ENCODE measurements at places on chromosomes 2 and 18.

DNA sequence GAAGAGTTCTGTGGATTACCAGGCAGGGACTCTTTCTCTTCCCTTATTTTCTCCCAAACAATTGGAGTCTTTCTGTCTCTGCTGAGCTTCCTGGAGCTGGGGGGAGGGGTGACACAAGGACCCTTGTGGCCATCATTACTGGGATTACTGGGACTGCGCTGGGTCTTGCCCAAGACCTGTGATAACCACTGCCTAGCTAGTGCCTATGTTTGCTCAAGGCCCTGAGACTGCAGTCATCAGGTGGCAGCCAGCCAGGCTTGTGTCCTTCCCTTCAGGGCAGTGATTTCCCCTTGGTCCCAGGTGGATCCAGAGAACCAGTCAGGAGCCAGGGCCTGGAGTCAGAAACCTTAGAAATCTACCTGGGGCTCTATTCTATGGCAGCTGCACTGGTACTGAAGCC, 355.6 kb downstream of the PARD3B start:
- no peak for DNase-seq

- DNase-seq: peak; percentile 76
Observed at GRCh38 chr2:48508461-48509124, 21.4 kb upstream of the STON1 start.

- no peak for DNase-seq
Observed at GRCh38 chr18:46291149-46291548, 187.0 kb downstream of the HAUS1 start.

DNA sequence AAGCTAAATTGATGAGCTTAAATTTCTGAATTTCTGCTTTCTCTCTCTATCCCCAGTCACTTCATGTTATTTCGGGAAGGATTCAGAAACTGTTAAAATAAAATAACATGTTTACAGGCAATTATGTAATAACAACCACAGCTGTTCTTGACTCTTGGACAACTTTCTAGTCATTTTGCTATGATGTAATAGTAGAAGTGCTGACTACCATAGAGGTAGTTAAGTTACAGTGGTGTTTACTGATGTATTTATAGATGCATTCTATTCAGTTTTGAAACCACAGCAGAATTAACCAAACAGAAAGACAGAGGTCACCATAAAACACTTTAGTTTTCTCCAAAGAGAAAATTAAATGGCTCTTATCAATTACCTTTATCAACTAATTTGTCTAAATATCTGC, 1292.0 kb upstream of the CHAC2 start:
- DNase-seq: no peak

DNA sequence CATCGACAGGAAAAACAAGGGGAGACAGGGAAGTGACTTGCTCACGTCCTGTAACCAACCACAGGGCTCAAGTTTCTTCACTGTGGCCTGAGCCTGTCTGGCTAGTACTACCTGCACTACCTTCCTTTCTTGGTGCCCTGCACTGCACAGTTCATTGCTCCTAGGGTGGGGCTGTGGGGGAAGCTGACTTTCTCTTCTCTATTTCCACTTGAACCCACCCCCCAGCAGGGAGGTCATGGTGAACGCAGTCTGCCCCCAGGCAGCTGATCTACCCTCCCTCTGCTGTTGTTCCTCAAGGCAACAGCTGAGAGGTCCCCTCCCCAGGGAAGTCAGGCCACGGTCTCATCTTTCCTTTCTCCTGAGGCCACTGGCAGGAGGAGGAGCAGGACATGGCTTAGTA, 532.1 kb downstream of the SOX11 start:
- DNase-seq: no peak

- DNase-seq: no peak
Observed at GRCh38 chr2:70247364-70248180, 856 bp downstream of the TIA1 start.

- no peak for DNase-seq
Observed at GRCh38 chr2:72180351-72180750, 32.7 kb upstream of the CYP26B1 start.

GRCh38 chr2:156322051-156322685, 10.4 kb downstream of the NR4A2 start:
- DNase-seq: no peak

GRCh38 chr2:211877061-211877460, 661.5 kb downstream of the ERBB4 start:
- no peak for DNase-seq

DNA sequence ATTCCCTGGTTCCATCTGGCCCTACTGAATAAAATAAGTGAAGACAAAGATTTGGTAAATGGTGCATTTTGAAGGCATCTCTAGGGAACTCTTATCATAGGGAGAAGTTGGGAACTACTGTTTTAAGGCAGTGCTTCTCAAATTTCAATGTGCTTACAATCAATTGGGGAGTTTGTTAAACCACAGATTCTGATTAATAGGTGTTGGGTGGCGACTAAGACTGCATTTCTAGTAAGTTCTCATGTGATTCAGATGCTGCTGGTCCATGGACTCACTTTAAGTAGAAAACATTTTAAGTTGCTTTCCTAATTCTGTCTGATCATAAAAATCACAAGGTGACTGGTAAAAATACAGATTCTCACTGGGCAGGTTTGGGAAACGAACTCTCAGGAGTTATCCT, 14.6 kb downstream of the FARSB start:
- DNase-seq: no peak

DNA sequence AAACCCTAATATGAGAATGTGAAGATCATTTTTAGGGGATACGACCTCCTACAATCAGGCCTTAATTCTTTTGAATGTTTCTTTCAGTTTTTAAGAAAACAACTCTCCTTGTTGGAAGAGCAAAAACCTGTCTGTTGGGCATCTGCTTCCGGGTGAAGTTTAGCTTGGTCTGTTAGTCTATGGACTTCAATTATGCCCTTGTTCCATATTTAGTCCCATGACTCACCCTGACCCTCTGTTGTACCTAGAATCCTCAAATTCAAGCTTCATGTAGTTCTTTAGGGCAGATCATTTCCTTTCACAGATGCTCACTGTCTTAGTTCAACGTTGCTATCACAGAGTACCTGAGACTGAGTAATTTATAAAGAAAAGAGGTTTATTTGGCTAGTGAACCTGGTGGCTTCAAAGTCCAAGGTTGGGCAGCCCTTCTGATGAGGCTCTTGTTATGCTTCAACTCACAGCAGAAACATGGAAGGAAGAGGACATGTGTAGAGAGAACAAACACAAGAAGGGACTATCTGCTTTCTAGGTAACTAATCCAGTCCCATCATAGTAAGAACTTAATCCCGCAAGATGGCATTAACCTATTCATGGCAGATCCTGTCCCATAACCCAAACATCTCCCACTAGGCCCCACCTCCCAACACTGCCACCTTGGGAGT, 82.5 kb upstream of the SERPINE2 start:
- DNase-seq: no peak

DNA sequence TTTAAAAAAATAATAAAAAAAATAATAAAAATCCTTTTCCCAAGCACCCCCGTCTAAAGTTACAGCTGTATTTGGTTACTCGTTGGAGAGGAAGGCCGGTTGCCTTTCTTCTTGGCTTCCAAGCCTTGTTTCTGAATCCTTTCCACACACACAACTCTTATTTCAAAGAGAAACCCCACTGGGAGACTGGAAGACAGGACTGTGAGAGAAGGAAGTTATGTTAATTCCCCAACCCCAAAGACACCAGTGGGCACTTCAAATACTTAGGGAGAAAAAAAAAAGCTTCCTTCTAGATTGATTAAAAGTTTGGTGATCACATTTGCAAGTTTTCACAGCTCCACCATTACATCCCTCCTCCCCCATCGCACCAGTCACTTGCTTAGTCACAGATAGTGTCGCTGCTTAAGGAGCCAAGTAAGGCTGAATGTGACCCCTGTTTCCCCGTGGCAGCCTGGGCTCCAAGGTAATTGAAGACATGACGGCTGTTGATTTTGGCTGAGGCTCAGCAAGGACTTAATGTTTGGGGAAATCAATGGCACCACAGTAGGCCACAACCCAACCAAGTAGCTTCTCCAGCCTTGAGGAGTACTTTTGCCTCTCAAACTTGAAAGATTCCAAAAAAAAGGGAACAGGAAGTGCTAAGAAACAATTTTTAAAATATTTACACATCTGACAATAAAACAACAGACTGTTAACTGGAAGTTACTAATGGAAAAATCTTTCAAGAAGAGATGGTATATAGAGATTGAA, 40.8 kb upstream of the FRZB start:
- no peak for DNase-seq

All from AG08395 (cell line).